ENCODE measurements at places on chromosomes 11 and 22.

- no peak for DNase-seq
These were observed 48.7 kb downstream of the IGF2 start for GRCh38 chr11:2090172-2091111.

DNA sequence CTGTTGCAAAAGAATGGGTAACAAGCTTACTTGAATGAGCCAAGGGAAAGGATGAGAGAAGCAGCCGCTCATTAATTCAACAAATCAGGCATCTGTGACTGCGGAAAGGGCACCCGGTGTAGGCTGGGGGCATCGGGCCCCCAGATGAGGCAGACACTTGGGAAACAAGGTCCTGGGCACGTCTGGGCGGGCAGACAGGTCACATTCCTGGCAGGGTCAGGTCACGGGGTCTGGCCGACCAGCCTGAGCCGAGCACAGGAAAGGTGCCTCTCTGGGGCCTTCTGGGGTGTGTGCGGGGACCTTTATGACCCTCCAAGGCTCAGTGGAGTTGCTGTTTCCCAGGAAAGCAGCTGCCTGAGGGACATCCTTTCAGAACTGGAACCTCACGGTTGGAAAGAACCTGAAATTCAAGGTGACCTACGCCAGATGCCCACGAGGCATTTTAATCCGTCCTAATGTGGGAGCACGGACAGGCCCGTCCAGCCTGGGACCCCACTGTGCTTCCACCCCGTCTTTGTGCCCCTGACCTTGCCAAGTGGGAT, 57.1 kb downstream of the ST14 start:
- no peak for DNase-seq

DNA sequence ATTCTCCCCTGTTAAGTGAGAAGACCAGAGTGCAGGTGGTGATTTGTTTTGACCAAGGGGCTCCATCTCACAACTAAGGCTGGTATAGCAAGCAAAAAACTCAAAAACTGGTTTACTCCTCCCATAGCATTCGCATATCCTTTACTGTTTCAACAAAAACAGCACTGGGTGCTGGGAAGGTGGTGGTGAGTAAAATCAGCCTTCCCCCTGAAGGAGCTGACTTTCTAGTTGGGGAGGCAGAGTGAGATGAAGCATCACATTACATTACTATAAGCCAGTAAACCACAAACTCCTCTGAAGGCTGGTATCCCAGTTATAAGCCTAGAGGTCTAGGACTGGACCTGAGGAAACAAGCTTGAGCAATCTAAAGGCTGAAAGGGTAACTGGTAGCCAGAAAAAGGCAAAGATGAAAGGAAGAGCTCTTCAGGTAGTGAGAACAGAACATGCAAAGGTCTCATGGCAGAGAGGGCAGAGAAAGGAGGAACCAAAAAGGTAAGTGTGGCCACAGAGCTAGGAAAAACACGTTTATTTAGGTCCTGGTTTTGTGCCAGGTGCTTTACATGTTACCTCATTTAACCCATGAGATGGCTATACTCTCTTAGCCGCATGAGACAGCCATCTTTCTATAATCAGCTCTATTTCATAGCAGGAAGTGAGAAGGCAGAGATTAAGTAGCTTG, 22.3 kb downstream of the TMEM123 start:
- peak; percentile 26 for DNase-seq

DNA sequence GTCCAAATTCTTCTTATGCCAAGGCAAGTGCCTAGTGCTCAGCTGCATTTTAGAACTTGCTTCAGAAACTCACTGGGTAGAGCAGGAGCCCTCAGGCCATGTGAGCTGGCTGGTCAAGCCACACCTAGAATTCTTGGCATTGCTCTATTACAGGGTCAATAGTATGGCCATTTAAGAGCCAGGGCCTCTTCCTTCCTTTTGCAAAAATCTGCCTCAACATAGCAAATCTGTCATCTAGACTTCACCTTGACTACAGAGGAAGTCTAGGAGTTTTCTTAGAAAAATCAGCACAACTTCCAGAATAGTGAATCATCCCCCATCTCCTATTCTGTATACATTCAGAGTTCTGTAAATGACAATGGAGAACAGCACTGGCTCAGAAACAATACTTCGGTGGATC, 112.0 kb upstream of the TTC12 start:
- DNase-seq: peak; percentile 89

GRCh38 chr22:37054600-37055365, 3.2 kb downstream of the KCTD17 start:
- no peak for DNase-seq

GRCh38 chr11:5603326-5603725, 6.9 kb downstream of the TRIM6 start:
- no peak for DNase-seq

- DNase-seq: no peak
These were observed 55.0 kb downstream of the RTL6 start for GRCh38 chr22:44442851-44443595.

- DNase-seq: no peak
These were observed 36.1 kb upstream of the HTATIP2 start for GRCh38 chr11:20327377-20327935.

DNA sequence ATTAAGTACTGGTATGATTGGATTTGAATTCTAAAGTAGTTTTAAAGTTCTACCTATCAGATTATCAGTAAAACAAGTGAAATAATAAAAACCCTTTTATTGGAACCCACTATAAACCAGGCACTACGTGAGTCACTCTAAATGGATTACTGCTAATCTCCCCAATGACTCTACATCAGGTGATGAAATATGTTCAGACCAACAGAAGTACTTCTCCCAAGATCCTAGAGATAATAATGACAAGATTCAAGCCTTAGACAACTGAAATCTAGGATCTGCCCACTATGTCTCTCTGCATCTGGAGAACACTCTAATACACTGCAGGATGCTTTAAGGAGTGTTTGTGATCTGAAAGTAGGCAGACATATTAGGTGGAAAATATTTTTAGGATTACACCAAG, 652.1 kb upstream of the CHORDC1 start:
- DNase-seq: no peak

GRCh38 chr11:128036006-128036405, 551.4 kb downstream of the ETS1 start:
- no peak for DNase-seq

DNA sequence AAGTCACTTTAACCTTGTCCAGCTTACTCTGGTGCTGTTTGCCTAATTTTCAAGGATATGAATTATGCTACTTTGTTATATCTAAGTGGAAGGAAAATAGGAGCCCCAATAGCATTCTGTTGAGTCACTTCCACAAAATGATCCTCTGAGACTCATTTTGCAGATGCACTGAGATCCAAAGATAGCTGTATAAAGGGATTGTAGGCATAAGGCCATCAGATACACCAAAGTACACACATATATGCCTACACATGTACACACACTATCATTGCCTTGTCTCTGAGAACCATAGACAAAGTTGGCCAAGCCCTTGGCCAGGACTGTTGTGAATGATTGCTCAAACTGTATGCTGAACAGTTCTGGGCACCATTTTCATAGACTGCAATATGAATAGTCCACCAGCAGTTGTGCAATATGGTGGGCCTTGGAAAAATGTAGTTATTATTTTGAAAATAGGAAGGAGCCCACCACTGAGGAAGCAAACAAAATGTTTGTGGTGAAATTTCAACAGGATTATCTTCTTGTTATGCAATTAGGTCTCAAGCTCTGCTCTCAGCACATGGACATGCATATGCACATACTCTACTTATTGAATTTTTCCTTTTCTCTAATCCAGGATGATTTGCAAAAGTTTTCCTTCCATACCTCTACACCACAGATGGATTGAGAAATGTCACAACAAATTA, 186.0 kb upstream of the CTSC start:
- peak; percentile 50 for DNase-seq

DNA sequence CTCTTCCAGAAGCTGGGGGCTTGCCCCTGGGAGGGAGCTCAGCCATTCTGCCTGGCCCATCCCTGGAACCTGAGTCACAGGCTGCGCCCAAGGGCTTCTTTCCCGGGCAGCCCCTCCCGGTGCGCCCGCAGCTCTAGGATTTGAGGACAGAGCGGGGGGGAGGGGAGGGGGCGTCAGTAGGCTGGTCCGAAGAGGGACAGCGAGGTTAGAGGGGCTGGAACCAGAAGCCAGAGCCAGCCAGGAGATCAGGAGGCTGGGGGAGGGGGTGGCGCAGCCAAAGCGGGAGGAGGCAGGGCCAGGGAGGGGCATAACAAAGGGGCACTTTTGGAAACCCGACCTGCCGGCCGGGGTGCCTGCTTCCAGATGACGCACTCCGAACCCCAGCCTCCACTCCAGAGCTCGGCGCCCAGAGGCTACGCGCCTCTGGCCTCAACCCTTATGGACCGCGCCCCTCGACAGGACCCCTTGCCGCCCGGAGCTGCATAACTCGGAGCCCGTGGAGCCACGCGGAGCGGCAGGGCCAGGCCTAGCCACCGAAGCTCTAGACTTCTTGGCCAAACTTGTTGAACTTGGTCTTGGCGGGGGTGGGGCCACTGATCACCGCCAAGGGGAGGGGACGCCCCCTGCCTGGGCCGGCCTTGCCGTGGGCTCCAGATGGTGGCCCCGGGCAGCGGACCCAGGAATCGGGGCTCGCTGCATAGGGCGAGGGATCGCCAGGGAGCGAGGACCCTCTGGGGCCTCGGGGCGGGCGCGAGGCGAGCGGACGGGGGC, 744 bp downstream of the PACSIN3 start:
- peak; percentile 54 for DNase-seq

DNA sequence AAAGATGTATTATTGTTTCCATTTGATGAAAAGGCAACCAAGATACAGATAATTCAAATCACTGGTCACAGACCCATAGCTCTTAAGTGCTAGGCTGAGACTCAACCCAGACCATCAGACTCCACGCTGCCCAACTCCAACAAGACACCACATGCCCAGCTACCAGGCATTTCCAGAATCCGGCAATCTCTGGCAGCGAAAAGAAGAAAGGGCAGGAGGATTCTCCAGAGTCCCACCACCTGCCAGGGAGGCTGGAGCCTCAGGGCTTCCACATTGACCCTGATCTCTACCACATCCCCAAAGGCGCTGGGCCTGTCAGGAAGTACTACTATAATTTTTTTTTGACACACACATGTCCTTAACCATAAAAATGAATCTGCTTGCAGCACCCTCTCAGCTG, 61.4 kb upstream of the ARFGAP3 start:
- no peak for DNase-seq
